ENCODE measurements at places on chromosomes 3 and 15. TPM values are rescaled to one million over a fixed set of nuclear protein-coding genes. Genes with fewer than 3 reads are reported as not detected.

Gene CPNE4
- total RNA-seq = not detected

Gene FETUB
- 0.47 TPM for total RNA-seq

Gene EFCC1
- total RNA-seq = not detected

Gene CGNL1
- total RNA-seq = not detected

Gene BLM
- total RNA-seq = 2.8 TPM

DNA sequence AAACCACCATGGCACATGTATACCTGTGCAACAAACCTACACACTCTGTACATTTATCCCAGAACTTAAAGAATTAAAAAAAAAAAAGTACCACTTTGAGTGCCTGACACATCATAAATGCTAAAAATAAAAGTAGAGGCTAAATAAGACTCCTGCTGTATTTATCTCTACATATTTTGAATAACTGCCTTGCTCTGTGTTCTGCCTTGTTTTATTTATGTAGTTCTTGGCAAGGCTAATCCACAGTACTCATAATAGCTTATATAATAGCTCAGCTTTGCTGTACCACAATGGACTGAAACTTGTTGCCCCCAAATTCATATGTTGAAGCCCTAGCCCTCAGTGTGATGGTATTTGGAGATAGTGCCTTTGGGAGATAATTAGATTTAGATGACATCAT is 95.4 kb upstream of the ADAMTS9 start:
- no peak for DNase-seq

DNA sequence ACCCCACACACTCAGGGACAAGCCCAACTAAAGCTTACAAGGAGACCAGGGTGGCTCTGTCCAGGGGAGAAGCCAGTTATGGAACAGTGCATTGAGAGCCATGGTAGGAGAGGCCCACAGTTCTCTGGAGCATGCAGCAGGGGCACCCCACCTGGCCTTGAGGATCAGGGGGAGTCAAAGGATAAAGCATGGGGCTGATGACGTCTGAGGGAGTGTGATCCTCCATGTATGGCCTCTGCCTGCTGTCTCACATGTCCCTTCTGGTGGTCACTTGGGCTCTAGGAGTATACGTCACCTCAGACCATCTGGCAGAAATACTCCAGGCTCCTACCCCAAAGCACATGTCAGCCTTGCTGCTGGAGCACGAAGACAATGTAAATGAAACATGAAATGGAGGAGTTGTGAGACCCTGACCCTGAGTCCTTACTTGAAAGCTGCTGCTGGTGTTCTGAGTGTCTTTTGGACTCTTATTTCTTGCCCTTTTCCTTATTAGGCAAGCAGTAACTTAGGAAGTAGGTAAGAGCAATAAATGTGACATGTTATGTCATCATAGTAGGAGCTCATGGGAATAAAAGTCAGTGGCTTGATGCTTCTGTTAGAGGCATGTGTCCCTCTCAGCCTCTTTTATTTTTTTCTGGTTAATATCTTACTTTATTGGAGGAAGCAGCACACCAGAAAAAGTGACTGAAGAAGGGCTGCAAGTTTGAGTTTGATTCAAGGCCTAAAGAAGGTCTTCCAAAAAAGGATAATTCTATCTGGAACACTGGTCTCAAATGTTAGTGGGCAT is 15.5 kb downstream of the SRPRB start:
- DNase-seq = no peak

DNA sequence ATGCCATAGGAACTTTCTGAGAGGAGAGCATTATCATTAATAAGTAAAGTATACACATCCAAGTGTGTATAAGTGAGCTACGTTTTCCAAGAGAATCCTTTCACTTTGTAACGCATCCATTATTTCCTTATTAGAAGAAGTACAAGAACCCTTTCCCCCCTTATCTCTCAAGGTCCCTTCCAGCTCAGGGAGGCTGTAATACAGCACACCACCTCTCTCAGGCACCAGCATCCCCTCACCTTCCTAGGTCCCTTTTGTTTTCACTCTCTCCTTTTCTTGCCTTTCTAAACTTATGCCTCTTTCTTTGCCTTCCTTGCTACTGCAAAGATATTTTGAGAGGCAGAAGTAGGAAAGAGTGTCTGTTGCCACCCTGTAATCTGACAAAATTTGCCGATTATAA is 446.0 kb downstream of the GRM7 start:
- DNase-seq = no peak

DNA sequence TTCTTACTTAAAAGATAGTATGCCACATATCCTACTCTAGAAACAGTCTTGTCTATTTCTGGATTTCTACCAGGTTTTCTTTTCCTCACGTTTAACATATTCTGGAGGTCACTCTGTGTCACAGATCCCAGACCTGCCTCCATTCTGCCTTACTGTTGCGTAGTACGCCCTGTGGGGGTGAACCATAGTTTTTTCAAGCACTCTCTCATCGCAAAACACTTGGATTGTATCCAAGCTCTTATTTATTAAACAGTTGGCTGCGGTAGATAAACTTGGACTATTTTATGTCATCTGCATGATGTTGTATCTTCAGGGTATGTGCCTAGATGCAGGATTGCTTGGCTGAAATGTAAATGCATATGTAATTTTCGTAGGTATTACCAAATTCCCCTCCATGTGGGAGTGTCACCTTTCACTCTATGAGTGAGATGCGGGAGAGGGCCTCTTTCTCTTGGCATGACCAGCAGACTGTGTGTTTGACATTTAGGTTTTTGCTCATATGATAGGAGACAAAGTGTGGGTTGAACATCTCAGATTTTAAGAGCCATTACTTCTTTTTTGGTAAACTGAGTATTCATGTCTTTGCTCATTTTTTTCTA is 55.8 kb downstream of the ABTB1 start:
- no peak for DNase-seq

DNA sequence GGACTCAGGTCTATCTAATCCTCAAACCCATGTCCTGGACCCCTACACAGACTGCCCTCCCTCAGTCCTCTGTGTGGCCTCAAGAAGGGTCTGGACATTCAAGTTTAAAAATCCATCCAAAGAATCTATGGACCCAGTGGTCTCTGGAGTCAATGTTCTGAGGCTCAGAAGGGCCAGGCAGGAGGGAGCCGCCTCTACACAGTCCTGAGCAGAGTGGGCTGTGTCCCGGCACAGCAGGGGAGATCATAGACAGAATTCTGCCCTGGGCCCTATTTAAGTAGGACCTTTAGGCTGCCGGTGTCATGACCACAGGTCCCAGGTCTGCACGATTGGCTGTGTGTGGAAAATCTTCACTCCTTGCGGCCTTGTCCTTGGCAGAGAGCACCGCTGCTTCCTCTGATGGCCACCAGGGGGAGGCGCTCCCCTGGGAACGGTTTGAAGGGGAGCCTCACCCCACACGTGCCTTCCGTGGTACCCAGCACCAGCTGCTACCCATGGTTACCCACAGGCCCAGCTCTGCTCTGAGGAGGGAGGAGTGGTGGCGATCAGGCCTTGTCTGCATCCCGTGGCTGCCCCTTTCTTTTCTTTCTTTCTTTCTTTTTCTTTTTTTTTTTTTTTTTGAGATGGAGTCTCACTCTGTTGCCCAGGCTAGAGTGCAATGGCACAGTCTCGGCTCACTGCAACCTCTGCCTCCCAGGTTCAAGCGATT is 37.9 kb downstream of the CHRD start:
- DNase-seq = peak; percentile 72

- no peak for DNase-seq
These were observed 9.4 kb downstream of the TERC start for GRCh38 chr3:169755488-169755887.

DNA sequence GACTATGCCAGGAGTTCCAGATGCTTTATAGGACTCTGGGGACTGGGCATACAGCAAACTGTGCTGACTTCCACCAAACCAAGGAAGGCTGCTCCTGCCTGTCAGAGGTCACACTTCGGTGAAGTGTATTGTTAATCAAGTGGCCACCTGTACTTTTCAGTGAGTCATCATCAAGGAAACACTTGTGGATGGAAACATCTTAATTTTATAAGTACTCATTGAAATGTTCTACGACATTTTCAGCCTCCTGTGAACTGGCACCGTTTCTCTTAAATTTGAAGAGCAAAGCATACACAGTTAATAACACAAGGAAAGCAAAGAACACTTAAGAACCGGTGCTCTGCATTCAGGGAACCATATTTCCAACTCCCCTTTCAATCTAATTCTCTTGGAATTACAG is 801.7 kb upstream of the DPPA4 start:
- DNase-seq = no peak

DNA sequence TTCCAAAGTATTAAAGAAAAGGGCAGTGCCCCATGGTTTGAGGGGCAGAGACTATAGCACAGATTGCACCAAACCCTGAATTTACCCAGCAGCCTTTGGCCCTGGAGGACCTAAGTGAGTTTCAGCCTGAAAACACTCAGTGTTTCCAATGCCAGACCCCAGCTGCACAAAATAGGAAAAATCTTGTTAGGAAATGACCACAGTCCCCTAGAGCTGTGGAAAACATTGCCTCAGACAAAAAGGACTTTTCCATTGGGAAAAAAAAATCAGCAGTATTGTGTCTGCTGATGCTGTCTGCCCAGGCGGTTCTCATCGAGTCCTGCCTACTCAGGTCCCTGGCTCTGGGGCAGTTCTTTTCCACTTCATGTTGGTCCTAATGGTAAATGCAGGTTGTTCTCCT is 121.7 kb upstream of the DLG1 start:
- no peak for DNase-seq

DNA sequence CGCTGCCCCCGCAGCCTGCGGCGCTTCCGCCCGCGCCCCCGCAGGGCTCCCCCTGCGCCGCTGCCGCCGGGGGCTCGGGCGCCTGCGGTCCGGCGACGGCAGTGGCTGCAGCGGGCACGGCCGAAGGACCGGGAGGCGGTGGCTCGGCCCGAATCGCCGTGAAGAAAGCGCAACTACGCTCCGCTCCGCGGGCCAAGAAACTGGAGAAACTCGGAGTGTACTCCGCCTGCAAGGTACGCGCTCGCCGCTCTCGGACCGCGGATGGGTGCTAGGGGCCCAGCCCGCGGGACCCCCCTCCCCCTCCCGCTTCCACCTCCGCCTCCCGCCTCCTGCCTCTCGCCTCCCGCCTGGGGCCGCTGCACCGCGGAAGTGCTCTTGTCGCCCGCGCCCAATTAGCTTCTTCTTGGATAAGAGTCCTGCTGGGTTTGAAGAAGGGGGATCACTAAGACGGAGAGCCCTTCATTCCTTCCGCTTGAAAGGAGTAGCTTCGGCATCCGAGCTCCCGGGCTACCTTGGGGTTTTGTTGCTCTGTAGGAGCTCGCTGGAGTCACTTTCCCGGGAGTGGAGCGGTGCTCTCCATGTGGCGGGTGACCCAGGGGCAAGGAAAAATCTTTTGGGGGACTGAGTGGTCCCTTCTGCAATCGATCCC is 426 bp downstream of the KAT2B start:
- DNase-seq = peak; percentile 77

GRCh38 chr3:158731486-158731885 is 771 bp downstream of the RARRES1 start:
- DNase-seq = no peak

GRCh38 chr3:158912621-158913020 is 110.8 kb downstream of the MFSD1 start:
- DNase-seq = no peak

- DNase-seq = no peak
These were observed 95.8 kb downstream of the PPARG start for GRCh38 chr3:12384451-12385233.

DNA sequence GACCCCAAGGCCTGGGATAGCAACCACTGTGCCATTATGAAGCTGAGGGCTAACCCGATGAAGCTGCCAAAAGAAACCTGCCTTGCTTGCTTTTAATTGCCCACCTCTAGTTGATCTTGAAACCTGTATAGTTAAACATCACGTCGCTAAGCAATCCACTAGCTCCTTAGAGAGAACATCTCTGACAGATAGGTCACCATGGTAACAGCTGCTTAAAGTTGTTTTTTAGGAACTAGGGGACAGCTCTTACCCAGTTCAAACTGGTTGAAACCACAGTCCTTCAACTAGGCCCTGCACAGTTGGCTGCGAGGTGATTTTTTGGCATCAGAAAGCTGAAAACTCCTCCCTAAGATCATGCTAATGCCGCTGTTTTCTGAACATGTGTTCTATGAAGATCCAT is 135.7 kb downstream of the EBLN2 start:
- no peak for DNase-seq
